Hypothalamus (tissue), 51 donors: ENCODE measurements at places on chromosomes 11 and 22.

- DNase-seq, result no peak
These were observed 60.1 kb upstream of the GUCY1A2 start for GRCh38 chr11:107078375-107078774.

GRCh38 chr11:68798221-68798813, 43.4 kb downstream of the CPT1A start:
- DNase-seq, result no peak

DNA sequence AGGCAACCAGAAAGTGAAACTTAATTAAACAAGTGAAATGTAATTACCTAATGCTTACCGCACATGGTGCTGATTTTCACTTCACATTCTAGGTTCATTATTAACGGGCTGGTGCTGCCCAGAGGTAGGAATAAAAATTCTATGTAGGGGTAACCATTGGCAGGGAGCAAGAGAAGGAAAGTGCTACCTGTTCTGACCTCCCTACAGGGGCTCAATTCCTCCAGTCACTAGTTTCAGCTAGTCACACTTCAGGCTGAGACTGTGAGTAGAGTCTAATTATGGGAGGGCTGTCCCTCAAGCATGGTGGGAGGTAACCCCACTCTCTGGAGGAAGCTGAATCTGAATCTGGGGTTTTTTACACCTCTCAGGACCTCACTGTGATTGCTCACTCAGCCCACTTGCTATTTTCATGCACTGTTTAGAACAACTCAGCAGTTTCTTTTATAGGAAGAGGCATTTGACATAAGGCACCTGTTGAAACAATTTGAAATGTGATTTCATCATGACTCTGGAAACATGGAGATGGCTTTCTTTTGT, 75.4 kb downstream of the MAML2 start:
- no peak for DNase-seq

DNA sequence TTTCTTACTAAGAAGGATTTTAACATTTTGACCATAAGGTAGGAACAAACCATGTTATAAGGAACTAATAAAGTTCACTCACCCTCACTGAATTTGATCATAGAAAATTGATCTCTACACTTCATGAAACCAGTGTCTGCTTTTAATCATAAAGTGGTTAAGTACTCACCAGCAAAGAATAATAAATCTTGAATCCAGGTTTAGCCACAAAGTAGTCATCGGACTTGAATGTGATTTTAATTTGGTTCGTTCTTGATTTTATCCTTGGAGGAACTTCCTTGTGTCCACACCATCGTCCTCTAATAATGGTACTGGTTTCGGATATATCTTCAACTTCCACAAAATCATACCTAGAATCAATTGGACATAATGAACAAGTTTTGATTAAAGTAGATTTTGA, 40.5 kb upstream of the DDI1 start:
- no peak for DNase-seq

DNA sequence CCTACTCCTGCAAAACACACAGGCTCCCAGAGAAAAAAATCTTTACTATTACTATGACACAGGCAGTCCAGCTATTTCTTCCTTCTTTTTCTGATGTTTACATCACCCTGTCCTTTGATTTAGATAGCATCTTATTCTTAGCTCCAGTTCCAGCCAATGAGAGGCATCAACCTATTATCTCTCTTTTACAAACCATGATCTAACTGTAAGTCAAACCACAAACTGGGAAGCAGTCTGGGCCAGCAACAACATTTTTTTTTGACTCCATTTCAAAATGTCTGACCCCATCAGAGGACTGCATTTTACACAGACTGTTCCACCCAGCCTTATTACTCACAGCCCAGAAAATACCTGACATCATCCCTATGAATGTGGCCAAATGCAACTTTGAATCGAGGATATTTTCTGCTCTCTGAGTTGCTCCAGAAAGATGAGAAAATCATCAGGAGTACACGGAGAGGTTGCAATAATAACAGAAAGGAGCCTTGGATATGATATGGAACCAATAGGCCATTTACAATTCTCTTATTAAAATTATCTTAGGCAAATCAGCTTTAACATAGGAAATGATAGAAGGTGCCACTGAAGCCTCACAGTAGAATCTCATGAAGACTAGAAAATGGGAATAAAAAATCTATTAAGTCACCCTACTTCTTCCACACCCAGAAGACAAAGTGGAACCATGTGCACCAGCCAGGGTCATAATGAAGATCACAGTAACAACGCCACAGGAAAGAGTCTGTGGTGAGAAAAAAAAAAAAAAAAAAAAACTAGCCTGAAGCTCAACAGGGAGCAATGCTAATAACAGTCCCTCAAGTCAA, 21.2 kb downstream of the TBRG1 start:
- DNase-seq, result no peak

GRCh38 chr11:2824851-2825250, 60.7 kb downstream of the CDKN1C start:
- no peak for DNase-seq

GRCh38 chr11:66069715-66070603, at the start of gene PACS1:
TSS of gene PACS1 (plus strand) at chr11:66070272. CDS start at chr11:66070487, 215 bp downstream.
- peak; percentile 53 for DNase-seq

- no peak for DNase-seq
These were observed 5.0 kb downstream of the ZNF215 start for GRCh38 chr11:6931146-6931713.

DNA sequence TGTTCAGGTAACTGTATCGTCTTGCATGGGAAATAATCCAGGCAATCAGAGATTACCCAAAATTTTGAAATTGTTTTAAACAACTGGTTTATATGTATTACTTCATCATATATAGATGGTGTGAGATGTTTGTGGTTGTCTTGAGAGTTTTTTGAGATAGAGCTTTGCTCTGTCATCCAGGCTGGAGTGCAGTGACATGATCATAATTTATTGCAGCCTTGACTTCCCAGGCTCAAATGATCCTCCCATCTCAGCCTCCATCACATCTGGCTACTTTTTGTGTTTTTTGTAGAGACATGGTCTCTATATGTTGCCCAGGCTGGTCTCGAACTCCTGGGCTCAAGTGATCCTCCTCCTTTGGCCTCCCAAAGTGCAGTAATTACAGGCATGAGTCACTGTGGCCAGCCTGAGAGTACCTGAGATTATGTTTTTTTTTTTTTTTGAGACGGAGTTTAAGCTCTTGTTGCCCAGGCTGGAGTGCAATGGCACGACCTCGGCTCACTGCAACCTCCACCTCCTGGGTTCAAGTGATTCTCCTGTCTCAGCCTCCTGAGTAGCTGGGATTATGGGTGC, 11.5 kb downstream of the CTNND1 start:
- no peak for DNase-seq

GRCh38 chr11:131281316-131281715, 89.1 kb upstream of the NTM start:
- DNase-seq, result no peak

GRCh38 chr22:29128891-29129807, 56.3 kb downstream of the KREMEN1 start:
- DNase-seq, result no peak

DNA sequence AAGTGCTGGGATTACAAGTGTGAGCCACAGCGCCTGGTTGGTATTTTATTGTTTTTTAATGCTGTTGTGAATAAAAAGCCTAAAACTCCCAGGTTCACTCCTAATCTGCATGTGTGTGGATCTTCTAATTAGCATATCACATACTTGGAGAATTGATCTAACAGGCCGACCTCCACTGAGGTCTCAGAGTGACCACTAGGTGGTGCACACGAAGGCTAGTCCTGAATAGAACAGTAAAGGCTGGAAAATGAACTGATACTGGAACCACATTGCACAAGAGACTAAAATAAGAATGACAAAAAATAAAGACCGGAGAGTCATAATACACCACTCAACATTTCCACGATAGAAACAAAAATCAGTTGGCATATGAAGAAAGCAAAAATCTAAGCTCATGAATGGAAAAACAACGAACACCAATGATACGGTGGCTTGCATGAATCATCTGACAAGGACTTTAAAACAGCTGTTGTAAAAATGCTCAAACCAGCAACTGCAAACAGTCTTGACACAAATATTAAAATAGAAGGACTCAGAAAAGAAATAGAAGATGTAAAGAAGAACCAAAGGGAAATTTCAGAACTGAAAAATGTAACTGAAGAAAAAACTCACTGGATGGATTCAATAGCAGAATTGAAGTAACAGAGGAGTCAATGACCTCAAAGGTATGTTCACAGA, 19.2 kb downstream of the PIM3 start:
- no peak for DNase-seq

DNA sequence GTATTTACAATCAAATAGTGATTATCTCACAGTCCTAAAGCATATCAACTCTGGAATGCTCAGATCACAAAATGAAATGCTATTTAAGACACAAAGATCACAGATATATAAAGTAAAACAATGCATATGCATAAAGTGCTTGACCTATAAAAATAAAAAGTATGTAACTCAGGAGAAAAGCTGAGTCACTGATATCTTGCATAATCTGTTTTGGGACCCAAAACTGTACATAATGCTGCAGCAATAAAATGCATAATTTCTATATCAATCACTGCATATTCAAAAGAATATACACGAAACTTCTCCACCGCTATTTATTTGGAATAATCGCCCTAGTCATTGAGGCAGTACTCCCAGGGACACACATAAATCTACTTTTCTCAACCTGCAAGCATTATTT, 34.9 kb upstream of the GRIA4 start:
- DNase-seq, result no peak

GRCh38 chr11:73734993-73735392, 25.9 kb downstream of the RAB6A start:
- no peak for DNase-seq

DNA sequence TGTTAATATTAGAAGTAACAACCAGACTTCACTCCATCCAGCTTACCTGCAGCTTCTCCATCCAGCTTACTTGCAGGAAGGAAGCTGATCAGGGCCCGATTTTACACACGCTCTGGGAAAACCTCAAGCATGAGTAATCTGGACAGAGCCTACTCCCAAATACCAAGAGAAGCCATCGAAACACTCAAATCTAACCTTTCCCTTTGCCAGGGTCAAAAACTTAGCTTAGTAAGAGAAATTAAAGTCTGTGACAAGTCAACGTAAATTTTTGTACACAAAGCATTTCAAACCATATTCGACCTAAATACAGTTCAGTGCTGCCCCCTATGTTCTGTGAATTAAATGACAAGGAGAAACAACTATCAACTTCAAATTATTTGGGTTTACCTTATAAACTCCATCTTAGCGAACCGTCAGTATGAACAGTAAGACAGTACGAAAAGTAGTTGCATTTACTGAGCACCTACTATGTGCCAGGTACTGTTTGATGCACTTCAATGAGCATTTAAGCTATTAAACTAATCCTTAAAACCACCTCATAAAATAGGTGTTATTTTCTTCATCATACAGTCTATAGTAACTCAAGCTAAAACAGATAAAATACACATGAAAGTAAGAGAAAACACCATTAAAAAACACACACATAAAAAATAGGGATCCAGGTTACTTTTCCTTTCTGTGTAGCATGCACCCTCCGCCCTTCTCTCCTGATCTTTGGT, 36.9 kb downstream of the ARFGAP3 start:
- DNase-seq, result no peak

GRCh38 chr11:64317961-64318765, at the start of gene PRDX5:
TSS of gene PRDX5 (plus strand) at chr11:64318121. CDS start at chr11:64318216, 95 bp downstream.
- peak; percentile 96 for DNase-seq

DNA sequence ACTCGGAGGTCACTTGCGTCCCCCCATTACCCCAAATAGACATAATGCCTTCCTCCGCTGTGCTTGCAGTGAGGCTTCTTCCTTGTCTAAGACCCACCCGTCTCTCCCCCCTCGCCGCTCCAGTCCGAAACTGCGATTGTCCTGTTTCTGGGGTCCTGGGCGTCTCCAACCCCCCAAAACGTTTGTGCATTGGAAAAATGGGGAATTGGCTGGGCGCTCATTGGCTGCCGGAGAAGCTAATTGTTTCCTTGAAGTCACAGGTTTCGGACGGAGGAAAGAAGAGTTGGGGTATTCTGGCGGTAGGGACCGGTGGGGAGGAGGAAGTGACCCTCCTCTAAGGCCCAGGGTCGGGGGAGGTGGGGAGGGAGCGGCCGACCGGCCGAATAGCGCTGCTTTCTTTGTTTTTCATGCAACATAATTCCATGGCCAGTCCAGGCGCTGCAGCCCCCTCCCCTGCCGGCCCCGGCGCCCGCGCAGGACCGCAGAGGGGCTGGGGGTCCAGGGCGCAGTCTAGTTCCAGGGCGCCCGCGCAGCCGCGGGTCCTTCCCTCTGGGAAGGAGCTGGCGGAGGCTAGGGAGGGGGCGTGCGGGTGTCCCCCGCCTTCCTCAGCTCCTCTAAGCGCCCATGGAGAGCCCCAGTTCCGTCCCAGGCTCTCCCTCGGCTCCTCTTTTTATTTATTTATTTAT, 12.7 kb upstream of the CPT1A start:
- no peak for DNase-seq

GRCh38 chr11:126548581-126549550, 193.4 kb downstream of the ST3GAL4 start:
- peak; percentile 11 for DNase-seq

DNA sequence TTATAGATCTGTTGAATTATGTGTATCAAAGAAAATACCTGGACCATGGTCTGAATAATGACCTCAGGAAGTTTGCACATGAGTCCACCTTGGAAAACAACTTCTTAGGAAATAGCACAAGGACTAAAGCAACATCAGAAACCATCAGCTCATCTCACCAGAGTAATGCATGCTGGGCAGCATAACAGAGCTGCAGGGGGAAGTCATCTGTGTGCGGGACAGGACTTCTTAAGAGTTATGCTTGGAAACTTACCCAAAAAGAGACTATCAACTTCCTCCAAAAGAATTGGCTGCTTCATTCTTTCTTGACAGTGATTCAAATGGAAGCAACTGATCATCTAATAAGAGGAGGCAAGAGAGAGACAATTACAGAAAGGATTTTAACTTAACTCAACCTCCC, 2.5 kb downstream of the OR56B4 start:
- no peak for DNase-seq

DNA sequence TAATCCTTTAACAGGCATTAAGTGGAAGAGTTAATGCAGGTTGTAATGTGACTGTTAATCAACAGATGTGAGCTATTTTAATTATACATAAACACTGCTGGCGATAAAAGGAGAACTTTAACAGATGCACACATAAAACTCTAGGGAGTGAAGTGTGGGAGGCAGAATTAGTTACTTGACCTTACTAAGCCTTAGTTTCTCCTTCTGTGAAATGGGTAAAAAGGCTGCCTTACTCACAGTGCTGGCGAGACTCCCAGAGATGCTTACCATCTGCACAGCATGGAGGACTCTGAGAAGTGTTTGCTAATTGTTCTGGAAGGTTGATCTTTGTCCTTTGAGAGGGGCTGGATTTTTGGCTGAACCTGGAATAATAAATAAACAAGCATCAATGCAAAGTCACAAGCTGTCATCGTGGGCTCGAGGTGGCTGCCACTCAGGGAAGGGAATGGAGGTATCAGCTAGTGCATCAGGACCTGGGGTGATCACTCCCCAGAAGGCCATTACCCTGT, 58.6 kb upstream of the MPEG1 start:
- no peak for DNase-seq
